Panc1 (cell line): ENCODE measurements at places on chromosomes 11 and 22. TPM values are rescaled to one million over a fixed set of nuclear protein-coding genes. Genes with fewer than 3 reads are reported as not detected.

DRD4 gene
- total RNA-seq = 0.95 TPM

WBP2NL gene
- total RNA-seq = 0.44 TPM

HIRA gene
- total RNA-seq = 23.8 TPM

- no peak for DNase-seq
- H3K27ac ChIP-seq = no peak overlapping the region
- no peaks in the 10 kb centered on the region for H3K36me3 ChIP-seq
- H3K4me1 ChIP-seq = peaks cover 5% of the 10 kb centered on the region
These were observed 55.9 kb downstream of the ZC3H12C start for GRCh38 chr11:110148775-110149744.

DNA sequence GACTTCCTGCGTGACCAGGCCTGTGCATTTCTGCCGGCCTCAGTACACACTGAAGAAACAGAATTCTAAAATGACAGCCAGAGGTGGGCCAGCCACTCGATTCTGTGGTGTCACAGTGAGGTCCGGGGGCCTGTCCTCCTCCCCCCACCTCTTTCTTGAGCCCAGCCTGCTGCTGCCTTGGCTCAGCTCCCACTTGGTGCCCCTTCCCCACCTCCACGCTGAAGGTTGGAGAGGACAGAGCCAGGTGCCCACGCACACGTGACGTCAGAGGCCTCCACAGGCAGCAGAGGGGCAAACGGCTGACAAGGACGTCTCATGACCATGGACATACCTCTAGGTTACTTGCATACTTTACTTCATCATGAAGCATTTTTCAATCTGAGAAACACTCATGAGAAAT lies 78.0 kb upstream of the SHANK2 start:
- H3K4me1 ChIP-seq = no peaks in the 10 kb centered on the region
- no peak overlapping the region for H3K4me3 ChIP-seq
- no peak for DNase-seq
- H3K36me3 ChIP-seq = no peaks in the 10 kb centered on the region
- H3K27ac ChIP-seq = no peak overlapping the region
- no peaks in the 10 kb centered on the region for H3K27me3 ChIP-seq

DNA sequence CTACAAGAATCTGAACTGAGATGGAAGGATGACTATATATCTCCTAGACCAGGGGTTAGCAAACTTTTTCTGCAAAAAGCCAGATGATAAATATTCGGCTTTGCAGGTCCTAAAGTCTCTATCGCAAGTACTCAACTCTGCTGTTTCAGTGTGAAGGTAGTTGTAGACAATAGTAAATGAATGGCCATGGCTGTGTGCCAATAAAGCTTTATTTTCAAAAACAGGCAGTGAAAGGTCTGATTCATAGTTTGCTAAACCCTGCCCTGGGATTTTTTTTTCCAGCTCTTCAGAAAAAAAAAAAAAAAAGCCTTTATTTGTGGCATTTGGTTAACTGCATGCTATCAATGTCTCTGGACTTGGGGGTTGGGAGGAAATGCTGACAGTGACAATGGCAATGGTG lies 37.5 kb downstream of the FAM227A start:
- no peaks in the 10 kb centered on the region for H3K36me3 ChIP-seq
- H3K27ac ChIP-seq = no peak overlapping the region
- H3K27me3 ChIP-seq = no peaks in the 10 kb centered on the region
- H3K4me3 ChIP-seq = no peak overlapping the region
- DNase-seq = no peak
- H3K4me1 ChIP-seq = no peaks in the 10 kb centered on the region

GRCh38 chr11:91981995-91982394 lies 242.6 kb upstream of the FAT3 start:
- H3K27me3 ChIP-seq = no peaks in the 10 kb centered on the region
- no peak for DNase-seq
- no peaks in the 10 kb centered on the region for H3K36me3 ChIP-seq
- no peak overlapping the region for H3K4me3 ChIP-seq
- H3K27ac ChIP-seq = no peak overlapping the region
